Stimulated activated CD8-positive, alpha-beta memory T cell treated with anti-CD3 and anti-CD28 coated beads, Interleukin-12 subunit alpha, Interleukin-12 subunit beta, amount 100 ng/mL, for 1 hour (primary cell): ENCODE measurements at places on chromosomes 4 and X.

- no peak for DNase-seq
These were observed 831.7 kb upstream of the EPHA5 start for GRCh38 chr4:66501997-66502396.

GRCh38 chr4:14888790-14889572 lies 113.3 kb upstream of the CPEB2 start:
- no peak for DNase-seq

- no peak for DNase-seq
These were observed 350.3 kb downstream of the ZIC3 start for GRCh38 chrX:137916090-137916746.

- DNase-seq: no peak
These were observed at the start of gene ETNPPL for GRCh38 chr4:108762559-108763225. Gene ETNPPL, minus strand, starts transcription at chr4:108763053. Its CDS starts 155 bp downstream, at chr4:108762898.

GRCh38 chr4:84529169-84529751 lies 30.2 kb upstream of the NKX6-1 start:
- DNase-seq: no peak
